ENCODE measurements at places on chromosomes 13 and 19.

- DNase-seq, result no peak
Measured at GRCh38 chr13:106987427-106987785, 419.5 kb upstream of the ARGLU1 start.

- DNase-seq, result peak; percentile 52
Measured at GRCh38 chr19:54420383-54421168, 5.3 kb downstream of the TTYH1 start.

DNA sequence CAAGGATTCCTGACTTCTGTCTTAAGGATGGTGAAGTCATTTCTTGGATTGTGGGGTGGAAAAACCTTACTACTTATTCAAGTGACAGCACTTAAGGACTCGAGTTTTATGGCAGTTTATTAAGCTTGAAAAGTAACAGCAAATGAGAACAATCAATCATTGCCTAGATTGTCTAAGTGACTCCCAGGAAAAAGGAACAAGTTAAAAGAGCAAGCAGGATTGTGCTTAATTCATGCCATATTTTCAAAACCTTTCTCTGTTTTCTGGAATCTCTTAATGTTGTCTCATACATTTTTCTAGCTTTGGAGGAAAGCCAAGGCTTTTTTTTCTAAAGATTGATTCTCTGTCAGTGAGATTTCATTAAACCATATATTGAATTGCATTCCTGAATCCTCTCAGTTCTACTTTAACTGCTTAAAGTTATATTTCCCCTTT lies 236.2 kb upstream of the HTR2A start:
- DNase-seq, result no peak

DNA sequence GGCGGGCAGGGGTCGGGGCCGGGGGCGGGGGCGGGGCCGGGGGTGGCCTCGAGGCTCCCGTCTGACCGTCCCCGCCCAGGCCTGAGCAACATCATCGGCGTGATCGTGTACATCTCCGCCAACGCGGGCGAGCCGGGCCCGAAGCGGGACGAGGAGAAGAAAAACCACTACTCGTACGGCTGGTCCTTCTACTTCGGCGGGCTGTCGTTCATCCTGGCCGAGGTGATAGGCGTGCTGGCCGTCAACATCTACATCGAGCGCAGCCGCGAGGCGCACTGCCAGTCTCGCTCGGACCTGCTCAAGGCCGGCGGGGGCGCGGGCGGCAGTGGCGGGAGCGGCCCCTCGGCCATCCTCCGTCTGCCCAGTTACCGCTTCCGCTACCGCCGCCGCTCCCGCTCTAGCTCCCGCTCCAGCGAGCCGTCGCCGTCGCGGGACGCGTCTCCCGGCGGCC lies 9.4 kb upstream of the CACNG6 start:
- DNase-seq, result no peak

GRCh38 chr13:40666933-40667621 lies 636 bp upstream of the FOXO1 start:
- no peak for DNase-seq

GRCh38 chr19:2288338-2288817 lies 6.4 kb upstream of the PEAK3 start:
- no peak for DNase-seq

GRCh38 chr13:62278271-62278670 lies 862.6 kb upstream of the PCDH20 start:
- DNase-seq, result no peak

DNA sequence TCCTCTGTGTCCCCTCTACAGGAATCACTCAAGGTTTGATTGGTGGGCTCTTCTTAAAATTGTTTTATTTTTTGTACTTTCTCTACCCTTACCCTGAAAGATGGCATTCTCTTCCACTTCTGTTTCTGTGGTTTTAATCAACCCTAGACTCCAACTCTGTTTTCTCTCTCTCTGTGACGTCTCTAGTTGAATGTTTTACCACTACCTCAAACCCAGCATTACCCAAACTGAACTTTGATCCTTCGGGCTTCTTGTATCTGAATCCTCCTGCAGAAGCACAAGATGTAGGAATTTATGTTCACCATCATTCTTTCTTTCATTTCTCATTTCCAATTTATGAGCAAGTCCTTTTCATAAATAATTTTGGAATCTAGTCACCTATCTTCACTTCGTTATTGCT lies 39.9 kb downstream of the PCCA start:
- DNase-seq, result no peak

DNA sequence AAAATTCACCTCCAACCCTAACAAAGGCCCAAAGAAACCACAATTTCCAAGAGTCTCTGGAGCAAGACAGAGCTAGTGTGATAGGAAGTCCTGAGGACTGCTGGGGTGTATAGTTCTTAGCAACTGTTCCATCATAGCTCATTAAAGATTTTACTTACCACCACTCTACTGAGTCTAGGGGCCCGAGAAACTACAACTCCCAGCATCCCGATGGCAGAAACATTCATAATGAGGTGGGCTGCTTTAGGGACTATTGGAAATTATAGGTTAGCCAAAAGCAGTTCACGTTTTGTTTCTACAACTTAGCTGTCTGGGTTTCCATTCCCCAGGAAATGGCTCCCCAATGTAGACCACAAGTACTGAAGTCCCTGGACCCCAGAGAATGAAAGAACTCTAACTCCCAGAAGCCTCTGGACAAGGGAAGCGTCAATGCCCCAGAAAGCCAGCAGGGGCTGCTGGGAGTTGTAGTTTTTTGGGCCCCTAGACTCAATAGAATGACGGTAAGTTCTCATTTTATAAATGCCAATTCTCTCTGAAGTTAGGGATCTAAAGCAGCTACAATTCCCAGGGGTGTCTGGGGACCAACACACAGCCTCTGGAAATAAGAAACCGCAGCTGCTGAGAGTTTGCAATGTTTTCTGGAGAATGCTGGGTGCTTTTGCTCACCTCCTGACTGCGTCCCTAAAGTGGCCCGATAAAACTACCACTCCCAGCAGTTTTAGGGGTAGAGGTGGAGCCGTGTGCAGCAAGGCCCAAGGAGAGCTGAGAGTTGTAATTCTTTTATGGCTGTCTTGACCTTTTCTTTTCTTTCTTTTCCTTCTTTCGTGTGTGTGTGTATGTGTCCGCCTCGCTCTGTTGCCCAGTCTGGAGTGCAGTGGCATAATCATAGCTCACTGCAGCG lies 11.1 kb downstream of the FTL start:
- peak; percentile 72 for DNase-seq

- peak; percentile 95 for DNase-seq
Measured at GRCh38 chr13:79869326-79869725, 388.4 kb downstream of the NDFIP2 start.

GRCh38 chr19:17352608-17353280 lies 15.4 kb downstream of the GTPBP3 start:
- DNase-seq, result no peak

Measured in G401 (cell line).